Right lung (tissue), 10 donors: ENCODE measurements at places on chromosomes 12 and 14. TPM values are rescaled to one million over a fixed set of nuclear protein-coding genes. Genes with fewer than 3 reads are reported as not detected.

The KRT3 gene
- polyA plus RNA-seq: not detected

The TAS2R20 gene
- polyA plus RNA-seq: 3.3 TPM

The TAS2R31 gene
- polyA plus RNA-seq: 2.7 TPM

The ESPL1 gene
- 20.4 TPM for polyA plus RNA-seq

The DAO gene
- polyA plus RNA-seq: not detected

The TMEM117 gene
- polyA plus RNA-seq: 7.1 TPM

The ADAMTS20 gene
- 0.13 TPM for polyA plus RNA-seq

The PRH1 gene
- 14.9 TPM for polyA plus RNA-seq

The LMNTD1 gene
- 1.8 TPM for polyA plus RNA-seq

The MAP3K9 gene
- polyA plus RNA-seq: 5.4 TPM

The SYNDIG1L gene
- polyA plus RNA-seq: 0.91 TPM

The RERGL gene
- 0.57 TPM for polyA plus RNA-seq

The MARCHF9 gene
- 16.5 TPM for polyA plus RNA-seq

The B3GNT4 gene
- polyA plus RNA-seq: 0.38 TPM

The KRT77 gene
- polyA plus RNA-seq: not detected

The STYK1 gene
- polyA plus RNA-seq: 0.63 TPM
